ENCODE measurements at places on chromosomes 2 and 18. TPM values are rescaled to one million over a fixed set of nuclear protein-coding genes. Genes with fewer than 3 reads are reported as not detected.

GRCh38 chr2:189959450-189959849 lies 103.1 kb downstream of the MSTN start:
- DNase-seq: no peak

Gene IL36RN
- polyA plus RNA-seq: not detected

- DNase-seq: no peak
Observed at GRCh38 chr2:46381263-46381849, 84.1 kb downstream of the EPAS1 start.

Gene ZNF804A
- polyA plus RNA-seq: 0.35 TPM

- DNase-seq: no peak
Observed at GRCh38 chr2:12854001-12854530, 137.3 kb downstream of the TRIB2 start.

Gene REG3G
- polyA plus RNA-seq: 0.30 TPM

DNA sequence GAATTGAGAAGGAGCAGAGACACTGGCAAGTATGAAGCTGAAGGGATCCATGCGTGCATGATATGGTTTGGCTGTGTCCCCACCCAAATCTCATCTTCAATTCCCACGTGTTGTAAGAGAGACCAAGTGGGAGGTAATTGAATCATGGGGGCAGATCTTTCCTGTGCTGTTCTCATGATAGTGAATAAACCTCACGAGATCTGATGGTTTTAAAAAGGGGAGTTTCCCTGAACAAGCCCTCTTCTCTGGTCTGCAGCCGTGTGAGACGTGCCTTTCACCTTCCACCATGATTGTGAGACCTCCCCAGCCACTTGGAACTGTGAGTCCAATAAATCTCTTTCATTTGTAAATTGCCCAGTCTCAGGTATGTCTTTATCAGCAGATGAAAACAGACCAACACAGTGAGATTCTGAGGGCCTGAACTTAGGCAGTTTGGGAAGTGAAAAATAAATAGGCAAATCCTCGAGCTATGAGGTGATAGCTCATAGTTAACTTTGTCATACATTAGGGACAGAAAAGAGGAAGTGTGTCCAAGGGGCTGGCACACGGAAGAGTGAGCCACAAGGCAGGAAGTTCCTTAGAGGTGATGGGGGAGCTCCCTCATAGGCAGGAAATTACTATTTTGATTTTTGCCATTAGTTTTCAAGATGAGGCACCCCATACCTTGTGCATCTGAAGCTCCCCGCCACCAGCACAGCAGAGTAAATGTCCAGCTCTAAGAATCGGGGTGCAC lies 658.8 kb upstream of the ID2 start:
- DNase-seq: no peak

DNA sequence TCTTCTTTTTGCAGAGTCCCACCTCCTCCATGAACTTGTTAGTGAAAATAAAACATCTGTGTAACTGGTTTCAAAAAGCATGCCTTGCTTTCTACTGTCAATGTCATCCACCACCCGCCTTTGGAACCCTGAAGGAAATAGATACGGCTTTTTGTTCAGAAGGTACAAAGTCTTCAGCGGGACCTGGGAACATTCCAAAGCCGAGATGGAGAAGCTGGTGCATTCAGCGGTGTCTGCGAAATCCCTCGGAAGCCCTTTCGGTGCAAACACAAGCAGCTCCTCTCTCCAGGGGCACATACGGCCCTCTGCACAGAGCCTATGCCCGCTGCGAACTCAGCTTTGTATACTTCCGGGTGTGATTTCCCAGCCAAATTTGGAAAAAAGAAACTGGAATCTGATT lies 555.8 kb upstream of the SALL3 start:
- no peak for DNase-seq

GRCh38 chr2:196510246-196510645 lies 129.3 kb upstream of the CCDC150 start:
- DNase-seq: no peak

DNA sequence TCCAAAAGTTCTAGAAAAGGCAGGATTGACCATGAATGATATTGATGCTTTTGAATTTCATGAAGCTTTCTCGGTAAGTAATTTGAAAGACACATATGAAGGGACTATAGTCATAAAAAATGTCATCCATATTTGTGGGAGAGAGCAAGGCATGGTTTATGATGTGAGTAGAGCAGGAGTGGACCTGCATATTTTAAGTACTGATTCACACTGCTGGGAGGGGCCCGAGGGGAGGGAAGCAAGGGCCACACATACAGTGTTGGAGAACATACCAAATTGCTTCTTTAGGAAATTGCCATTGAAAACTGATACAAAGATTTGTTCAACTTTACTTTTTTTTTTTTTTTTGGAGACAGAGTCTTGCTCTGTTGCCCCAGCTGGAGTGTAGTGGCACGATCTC lies 39.4 kb downstream of the HADHB start:
- DNase-seq: no peak

Gene ABI2
- 35.9 TPM for polyA plus RNA-seq

Gene HOXD3
- polyA plus RNA-seq: 1.6 TPM

GRCh38 chr2:23545811-23546210 lies 160.8 kb downstream of the KLHL29 start:
- DNase-seq: no peak

DNA sequence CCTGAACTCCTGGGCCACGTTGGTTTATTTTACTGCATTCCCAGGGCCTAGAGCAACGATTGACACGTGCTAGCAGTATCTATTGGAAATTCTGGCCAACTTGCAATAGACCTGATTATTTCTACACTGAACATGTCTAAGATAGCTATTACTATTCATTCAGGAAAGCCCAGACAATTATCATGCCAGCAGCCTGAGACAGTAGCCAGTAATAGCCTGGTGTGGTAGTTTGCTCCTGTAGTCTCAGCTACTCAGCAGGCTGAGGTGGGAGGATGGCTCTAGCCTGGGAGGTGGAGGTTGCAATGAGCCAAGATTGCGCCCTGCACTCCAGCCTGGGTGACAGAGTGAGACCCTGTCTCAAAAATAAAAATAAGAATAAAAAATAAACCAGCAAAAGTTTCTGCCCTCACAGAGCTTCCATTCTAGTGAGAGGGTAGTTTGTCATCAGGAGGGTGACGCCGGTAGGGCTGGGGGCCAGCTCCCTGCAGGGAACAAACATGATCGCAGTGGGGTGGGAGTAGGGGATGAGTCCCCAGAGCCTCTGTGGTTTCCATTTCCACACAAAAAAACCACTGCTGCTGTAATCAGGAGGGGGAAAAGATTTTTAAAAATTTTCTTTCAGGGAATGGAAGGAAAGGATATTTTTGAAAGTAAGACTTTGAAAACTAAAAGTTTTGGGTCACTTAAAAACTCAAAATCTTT lies 4.3 kb downstream of the CASP8 start:
- DNase-seq: no peak

DNA sequence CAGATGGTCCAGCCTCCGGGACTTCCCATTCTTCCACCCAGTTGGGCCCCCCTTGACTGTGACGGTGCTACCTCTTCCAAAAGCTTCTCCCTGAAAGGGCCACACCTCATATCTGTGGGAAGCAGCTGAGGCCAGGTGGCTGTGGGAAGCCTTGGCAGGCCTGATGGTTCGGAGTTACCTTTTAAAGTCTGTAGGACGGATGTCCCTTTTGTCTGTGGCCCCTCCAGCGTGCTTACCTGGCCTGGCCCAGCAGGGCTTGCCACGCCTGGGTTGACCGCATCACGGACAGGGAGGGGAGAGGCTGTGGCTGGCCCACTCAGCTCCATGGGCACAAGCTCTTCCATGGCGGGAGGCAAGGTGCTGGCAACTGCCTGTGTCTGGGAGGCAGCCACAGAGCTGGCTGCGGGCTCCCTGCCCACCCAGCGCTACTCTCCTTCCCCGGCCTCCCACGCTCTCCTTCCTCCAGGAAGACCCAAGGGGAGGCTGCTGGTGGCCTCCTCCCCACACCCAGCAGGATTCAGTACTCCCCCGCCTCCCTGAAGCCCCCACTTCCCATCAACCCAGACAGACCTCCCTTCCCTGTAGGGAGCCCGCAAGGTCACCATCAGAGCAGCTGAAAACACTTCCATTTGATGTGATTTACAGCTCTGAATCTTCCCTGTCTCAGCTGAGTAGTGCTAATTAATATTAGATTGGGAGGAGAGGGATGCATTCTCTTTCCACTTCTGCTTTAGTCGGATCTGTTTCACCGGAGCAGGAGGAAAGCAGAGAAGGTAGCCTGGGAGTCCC lies 52.8 kb downstream of the EDAR start:
- DNase-seq: no peak

GRCh38 chr2:216621292-216621691 lies 11.9 kb upstream of the IGFBP2 start:
- peak; percentile 72 for DNase-seq

- DNase-seq: no peak
Observed at GRCh38 chr18:35525795-35526494, 28.2 kb upstream of the INO80C start.

- no peak for DNase-seq
Observed at GRCh38 chr2:9382604-9383235, 40.6 kb downstream of the ITGB1BP1 start.

GRCh38 chr2:128438091-128438490 lies 119.4 kb upstream of the HS6ST1 start:
- DNase-seq: no peak

GRCh38 chr18:42527766-42528165 lies 572.7 kb downstream of the PIK3C3 start:
- DNase-seq: no peak

- no peak for DNase-seq
Observed at GRCh38 chr18:21680161-21680560, 24.4 kb downstream of the ABHD3 start.

DNA sequence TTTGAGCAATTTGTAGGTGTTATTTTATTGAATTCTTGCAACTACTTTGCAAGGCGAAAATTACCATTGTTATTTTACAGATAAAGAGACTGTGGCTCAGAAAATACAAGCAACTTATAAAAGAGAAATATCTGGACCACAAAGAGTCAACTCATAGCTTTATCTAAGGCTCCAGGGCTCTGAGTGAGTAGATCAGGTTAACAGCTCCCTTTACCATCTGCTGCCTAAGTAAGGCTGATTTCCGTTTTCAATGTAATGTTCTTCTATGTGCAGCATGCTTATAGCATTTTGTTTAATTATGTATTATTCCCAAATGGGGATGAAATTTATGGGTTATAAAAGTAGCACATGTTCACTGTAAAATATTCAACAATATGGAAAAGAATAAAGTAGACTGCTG lies 299.1 kb upstream of the TNP1 start:
- DNase-seq: no peak

- no peak for DNase-seq
Observed at GRCh38 chr2:143981428-143981827, 538.5 kb downstream of the ZEB2 start.
